RWPE2 (cell line): ENCODE measurements at places on chromosomes 4 and X.

- DNase-seq, result no peak
Measured at GRCh38 chr4:127134490-127134889, 498.3 kb upstream of the INTU start.

DNA sequence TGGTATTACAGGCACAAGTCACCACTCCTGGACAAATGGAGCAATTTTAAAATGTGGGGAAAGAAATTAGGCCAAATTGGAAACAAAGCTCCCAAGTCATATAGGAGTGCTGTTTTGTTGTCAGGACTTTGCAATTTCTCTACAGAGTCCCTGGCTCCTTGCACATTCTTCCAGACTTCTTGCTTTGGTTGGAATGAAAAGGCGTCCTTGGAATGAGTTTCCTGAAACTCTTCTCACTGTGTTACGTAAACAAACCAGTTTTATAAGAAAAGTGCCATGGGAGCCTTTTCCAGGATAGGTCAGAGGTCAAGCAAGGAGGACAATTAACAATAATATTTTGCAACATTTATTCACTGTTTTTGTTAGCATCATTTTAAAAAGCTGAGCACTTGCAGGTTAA, 32.4 kb upstream of the KIT start:
- DNase-seq, result no peak

DNA sequence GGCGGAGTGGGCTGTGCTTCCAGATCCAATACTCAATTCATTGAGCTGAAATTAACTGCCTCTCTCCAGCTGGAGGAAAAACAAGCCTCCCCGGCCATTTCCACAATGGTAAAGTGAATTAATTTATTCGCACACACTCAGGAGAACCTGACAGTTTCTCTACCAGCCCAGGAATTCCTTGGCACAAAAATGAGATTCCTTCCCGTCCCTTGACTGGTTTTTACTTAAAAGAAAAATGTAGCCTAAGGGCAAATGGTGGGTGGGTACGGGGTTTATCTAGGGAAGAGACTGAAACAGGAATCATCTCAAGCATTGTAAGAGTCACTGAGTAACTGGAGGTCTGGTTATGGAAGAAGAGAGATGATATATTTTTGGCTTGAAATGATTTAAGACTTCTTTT, 102.7 kb downstream of the VCX3A start:
- DNase-seq, result no peak

DNA sequence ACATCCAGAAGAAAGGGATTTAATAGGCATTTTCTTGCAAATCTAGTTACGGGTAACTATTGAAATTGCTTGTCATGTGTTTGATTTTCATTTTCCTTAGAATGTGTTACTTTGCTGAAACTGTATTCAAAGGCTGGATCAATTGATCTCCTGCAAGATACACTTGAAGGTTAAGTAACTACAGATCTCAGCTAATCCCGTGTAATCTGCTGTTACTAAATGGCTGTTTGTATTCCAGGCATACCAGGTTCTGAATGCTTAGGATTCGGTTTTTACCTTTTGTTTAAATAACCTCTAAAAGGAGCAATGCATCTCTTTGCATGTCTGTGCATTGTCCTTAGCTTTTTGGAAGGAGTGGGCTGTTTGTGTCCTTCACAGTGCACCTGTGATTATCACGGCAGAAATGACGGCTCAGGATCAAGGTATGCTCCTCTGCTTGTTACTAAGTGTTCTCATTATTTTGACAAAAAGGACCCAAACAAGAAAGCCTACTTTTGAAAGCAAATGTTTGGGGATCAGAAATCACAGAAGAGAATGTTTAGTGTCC, at the start of gene LRIT3:
Gene LRIT3 (plus strand): TSS at position 212 of the 547 bp plus-strand sequence. CDS start 95 bp downstream, at position 307.
- no peak for DNase-seq

- no peak for DNase-seq
Measured at GRCh38 chr4:88360256-88360655, 18.4 kb upstream of the HERC6 start.

DNA sequence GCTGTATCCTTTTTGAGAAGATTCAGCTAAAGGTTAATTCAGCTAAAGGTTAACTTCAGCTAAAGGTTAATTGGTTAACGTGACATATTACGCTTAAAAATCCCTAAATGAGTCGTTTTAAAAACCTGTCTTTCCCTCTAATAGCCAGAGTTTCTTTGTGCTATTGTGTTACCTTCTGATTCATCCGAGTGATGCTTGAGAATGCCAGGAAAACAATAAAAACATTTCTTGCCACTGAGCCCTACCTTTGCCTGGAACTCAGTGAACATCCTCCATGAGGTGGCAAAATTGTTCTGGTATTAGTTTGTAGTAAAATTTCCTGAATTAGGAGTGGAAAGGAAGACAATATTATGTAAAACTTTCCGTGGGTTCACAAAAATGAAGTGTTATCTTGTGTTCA, 13.7 kb upstream of the TMPRSS11E start:
- DNase-seq, result no peak
